ENCODE measurements at places on chromosomes 1 and 21.
A peak's percentile ranks its signal among the peaks of the same experiment; 100 is the strongest.

- DNase-seq, result no peak
These were observed 90.3 kb upstream of the DISP3 start for GRCh38 chr1:11388617-11389016.

- DNase-seq, result no peak
These were observed 54.3 kb upstream of the IKBKE start for GRCh38 chr1:206415942-206416341.

DNA sequence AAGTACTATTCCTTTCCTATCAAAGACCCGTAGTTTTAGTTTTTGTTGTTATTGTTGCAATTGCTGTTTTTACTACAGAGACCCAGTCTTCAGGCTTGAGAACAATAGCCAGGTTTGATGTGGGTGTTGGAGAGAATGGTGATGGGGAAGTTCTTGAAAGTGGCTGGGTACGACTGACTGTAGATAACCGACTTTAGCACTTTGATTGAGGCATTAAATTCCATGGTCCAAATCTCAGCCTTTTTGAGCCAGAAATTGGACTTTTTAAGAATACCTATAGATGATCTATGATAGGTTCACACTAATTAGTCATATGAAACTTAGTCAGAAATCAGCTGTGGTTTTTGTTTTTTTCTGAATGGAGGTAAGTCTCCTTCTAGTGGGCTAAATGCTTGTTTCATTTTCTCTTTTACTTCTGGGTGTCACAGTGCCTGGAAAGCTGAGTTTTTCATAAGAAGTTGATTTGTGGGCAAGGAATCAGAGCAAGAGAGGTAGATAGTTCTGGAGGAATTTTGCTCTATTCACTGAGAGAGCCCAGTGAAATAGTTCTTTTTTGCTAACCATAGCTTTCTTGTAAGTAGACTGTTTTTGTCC lies 2.8 kb downstream of the PPIH start:
- no peak for DNase-seq

DNA sequence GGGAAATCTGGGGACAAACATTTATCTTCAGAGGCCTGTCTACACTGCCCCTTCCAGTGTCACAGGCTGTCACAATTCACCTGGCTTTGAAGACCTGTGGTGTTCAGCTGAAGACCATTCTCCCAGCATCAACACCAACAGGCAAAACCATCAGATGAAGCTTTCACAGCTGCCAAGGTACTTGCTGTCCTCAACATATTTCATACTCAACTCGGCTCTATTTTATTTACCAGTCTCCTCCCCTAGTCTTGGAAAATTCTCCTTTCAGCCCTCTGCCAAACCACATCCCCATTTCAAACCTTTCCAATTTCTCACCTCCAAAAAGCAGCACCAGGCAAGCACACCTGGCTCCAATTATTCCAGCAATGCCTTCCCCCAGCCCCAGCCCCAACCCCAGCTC lies 108.8 kb downstream of the TGFBR3 start:
- DNase-seq, result no peak

- no peak for DNase-seq
These were observed 2.1 kb upstream of the TFF3 start for GRCh38 chr21:42317341-42317741.

DNA sequence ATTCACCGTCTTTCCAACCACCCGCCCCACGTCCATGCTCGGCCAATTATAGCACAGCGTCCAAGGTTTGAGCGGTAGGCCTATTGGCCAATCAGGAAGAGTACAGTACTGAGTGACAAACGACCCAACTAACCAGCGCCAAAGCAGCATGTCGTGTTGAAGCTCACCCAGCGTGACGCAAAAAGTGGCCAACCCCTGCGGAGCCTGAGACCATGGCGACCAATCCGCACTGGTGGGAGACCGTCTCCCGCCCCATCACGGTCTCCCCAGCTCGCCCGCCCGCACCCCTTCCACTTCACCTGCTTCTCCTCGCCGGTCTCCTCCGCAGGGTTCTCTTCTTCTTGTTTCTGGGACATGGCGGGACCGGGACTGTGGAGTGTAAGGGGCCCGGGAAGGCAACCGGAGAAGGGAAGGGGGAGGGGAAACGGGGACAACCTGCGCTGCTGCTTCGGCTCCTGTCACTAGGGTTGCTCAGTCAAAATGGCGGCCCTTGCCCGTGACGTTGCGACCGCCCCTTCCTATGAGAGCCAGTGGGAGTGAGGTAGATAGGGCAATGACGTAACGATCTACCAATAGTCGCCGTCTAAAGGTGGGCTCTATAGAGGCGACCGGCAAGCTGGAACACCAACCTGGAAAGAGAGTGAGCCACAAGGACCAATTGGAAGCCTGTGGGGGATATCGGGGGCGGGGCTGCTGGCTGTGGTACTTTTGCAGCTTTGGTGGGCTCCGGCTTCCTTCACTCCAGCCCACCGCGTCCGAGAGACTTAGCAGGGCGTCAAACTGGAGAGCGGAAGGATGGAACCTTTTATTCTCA lies at the start of gene ENSA:
Gene ENSA, minus strand, starts transcription at position 498 of the 814 bp plus-strand sequence. Its CDS starts 142 bp downstream, at position 356.
- DNase-seq, result peak; percentile 99

GRCh38 chr1:180902541-180902940 lies 10.2 kb upstream of the KIAA1614 start:
- DNase-seq, result no peak

GRCh38 chr1:40945491-40945973 lies 34.0 kb upstream of the CTPS1 start:
- DNase-seq, result no peak

DNA sequence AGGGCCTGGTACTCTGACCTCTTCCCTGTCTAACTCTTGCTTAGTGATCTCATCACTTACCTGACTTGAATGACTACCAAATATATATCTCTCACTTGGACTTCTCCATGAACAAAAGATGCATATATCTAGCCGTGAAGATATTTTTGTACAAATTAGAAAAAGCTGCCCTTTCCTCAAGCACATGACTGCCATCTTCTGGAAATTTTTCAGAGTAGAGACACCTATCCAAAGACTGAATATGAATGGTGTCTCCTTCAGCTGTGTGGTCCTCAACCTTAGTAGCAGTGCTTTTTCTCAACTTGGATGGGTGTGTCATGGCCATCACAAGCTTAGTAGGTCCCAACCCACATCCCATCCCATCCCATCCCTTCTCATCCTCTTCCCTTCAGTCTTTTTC lies 142.3 kb downstream of the DNM3 start:
- DNase-seq, result no peak

- DNase-seq, result no peak
These were observed 6.1 kb downstream of the AADACL4 start for GRCh38 chr1:12649971-12650421.

DNA sequence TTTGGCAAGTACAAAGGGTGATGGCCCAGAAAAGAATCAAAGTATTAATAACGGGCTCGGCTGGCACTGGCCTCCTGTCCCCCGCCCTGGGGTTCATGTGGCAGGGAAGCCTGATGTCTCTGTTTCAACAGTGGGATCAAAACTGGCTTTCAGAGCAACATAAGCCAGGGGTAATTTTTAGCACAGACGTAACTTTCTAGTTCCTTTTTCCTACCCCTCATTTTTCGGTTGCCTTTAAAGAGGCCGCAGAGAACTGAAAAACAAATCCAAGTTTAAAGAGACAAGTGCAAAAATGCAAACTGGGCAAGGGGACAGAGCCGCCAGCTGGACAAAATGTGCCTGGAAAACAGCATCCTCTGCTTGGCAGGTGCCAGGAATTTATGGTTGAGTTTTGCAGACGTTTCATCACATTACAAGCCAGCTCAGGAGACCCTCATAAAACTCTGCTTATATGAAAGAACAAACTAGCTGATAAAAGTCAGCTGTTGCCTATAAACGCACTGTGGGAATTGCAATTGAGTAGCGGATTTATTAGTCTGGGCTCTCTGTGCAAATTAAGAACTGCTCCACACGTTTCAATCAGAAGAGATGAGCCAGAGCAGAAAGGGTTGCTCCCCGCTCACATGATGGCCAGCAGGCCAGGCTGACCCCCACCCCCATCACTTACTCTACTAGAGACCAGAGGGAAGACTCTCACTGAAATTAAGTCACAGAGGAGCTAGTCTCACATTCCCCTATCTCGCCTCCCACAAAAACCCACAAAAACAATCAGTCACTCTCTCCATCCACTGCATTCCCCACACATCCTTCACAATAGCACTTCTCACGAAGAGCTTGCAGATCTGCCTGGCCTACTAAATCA lies 15.8 kb upstream of the CDCA8 start:
- DNase-seq, result no peak

DNA sequence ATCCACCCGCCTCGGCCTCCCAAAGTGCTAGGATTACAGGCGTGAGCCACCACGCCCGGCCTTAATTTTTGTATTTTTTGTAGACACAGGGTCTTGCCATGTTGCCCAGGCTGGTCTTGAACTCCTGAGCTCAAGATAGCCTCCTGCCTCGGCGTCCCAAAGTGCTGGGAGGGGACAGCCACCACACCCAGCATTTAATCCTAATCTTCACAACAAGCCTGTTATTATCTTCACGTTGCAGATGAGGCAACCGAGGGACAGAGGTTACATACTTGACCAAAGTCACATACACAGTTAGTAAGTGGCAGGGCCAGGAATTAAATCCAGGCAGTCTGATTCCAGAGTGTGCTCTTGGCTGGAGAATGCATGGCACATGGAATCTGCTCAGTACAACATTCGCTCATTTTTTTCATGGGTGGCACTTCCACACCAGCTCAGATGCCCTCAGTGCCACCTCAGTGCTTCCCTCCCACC lies 4.8 kb upstream of the GPR37L1 start:
- no peak for DNase-seq

DNA sequence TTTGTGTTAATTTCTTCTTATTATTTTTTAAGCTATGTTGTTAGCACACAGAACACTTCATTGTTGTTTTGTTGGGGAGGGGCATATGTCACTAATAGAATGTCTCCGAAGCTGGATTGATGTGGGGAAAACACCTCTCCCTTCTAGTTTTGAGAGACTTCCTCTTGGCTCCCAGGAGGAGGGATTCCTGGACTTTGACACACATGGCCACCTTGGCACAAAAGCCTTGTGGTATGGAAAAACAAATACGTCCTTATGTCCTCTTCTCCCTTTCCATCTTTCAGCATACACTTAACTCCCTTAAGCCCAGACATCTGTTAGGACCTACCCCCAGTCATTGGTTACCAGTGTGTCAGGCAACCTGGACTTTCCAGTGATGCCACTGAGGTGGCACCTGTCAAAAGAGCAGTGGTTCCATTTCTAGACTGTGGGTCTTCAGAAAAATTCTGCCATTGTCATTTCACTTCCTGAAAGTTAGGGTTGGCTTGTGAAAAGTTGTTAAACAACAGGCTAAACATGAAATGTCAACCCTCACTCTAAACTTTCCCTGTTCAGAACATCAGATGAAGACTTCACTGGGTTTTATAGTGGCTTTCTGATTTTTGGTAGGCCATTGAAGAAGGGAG lies 12.5 kb upstream of the ABCB10 start:
- no peak for DNase-seq
